Cortex of kidney (tissue), 1 donor: ENCODE measurements at places on chromosomes 4 and X.

- DNase-seq = no peak
Observed at GRCh38 chr4:145557720-145558119, 61.5 kb upstream of the MMAA start.

GRCh38 chrX:110418316-110419235, 59.9 kb downstream of the RTL9 start:
- no peak for DNase-seq

DNA sequence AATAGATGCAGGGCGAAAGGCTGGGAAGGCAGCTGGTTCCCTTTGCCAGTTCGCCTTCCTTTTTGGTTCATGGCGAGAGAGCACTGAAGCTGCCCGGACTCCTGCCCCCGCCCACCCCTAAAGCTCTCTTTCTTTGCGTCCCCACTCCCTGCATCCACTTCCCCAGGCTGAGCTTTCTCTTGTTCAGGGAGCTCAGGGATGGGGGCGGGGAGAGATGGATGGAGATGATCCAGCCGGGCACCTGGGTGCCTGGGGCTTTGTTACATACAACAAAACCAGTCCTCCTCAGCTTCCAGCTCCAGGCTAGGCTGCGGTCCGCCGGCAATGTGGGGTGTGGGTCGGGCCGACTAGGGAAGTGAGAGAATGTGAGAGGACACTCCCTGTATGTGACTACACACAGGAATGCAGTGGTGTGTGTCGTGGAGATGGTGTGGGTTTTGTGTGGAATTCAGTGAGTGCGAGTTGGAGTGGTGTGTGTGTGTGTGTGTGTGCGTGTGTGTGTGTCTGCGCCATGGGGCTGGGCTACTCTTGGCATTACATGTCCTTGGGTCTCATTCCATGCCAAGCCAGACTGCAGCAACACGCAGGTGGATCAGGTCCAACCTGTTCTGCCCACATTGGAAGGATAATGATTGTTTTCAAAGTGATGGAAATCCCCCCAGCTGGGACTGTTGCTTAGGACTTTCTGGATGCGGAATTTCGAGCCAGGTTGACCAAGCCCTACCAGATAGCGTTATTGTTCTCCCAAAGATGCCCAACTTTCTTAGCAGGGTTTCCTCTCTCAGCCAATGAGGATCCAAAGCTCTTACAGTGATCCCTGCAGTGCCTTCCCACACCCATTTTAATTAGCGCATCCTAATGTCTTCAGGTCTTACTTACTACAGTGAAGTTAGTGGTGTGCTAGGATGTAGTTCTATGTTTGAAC, 149.4 kb upstream of the CHRDL1 start:
- DNase-seq = no peak

DNA sequence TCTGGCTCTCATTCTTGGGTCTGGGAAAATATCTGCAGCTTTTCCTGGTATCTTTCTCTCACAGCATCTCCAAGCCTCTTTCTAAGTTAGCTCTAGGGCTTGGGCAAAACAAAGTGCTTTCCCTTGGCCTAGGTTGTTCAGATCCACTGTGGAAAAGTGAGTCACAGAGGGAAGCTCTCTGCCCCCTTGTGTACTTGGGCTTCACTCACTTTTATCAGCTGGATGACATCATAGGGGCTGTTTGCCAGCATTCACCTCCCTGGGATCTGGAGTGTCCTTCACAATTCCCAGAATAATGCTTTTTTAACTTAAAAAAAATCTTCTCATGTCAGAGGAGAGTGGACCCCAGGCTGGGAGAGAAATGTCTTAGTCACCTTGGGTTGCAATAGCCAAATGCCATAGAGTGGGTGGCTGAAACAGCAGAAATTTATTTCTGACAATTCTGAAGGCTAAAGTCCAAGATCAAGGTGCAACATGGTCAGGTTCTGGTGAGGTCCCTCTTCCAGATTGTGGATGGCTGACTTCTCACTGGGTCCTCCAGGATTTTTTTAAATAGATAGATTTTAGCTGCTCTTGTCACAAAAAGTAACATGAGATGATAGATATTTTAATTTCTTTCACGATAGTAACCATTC, 247.8 kb downstream of the SH2D1A start:
- DNase-seq = no peak

- no peak for DNase-seq
Observed at GRCh38 chr4:94570558-94570957, 118.8 kb downstream of the PDLIM5 start.

DNA sequence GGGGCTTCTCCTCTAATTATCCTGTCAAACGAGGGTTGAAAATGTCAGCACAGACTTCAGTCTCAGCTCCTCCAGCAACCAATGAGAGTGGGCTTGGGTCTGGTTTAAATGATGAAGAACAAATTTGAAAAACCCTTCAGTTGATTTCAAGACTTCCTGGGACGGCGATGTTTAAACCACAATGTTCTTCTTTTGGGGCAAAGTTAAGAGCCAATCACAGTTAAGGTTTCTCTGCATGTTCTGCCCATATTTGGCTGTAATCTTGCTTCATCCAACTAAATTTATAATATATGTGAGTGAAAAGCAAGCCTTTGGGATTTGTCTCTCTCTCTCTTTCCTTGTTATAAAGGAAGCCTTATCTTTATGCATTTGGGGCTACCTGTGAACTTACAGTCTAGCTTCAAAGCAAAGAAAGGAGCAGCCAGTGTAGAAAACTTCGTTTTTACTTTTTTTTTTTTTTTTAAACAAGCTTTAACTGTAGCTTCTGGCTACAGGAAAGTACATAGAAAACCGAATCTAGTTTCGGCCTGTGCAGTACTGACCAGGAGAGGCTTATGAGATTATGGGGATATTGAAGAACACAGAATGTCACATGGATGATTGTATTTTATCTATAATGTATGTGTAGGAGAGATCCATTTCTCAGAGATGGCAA, 46.8 kb upstream of the FAM9C start:
- DNase-seq = no peak

GRCh38 chr4:23015821-23016220, 323.1 kb downstream of the GBA3 start:
- DNase-seq = no peak

GRCh38 chr4:5266991-5267390, 215.7 kb downstream of the STK32B start:
- no peak for DNase-seq

DNA sequence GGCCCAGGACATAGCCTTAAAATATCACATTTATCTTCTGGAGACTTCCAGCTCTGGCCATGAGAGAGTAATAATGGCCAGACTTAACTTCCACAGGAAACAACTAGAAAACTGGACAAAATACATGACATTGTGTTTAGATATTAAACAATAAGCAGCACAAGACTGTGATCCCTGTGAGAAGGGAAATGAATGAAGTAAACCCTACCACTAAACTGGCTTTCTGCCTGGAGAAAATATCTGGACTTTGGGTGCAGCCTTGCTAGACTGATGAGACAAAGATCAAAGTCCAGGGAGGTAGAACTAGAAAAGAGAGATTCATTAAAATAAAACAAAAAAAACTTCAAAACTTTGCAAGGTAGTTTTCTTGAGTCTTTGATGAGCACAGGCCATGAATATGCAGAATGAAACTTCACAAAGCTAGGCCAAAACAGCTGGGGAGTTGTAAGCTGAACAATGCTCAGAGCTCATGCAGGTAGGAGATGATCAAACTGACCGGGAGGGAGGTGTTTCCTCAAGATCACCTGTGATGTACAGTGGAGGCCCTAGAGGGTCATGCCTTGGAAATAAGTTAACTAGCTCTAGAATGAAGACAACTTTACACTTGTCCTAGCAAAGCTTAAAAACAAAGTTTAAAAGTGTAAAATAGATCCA, 147.0 kb upstream of the SH3RF1 start:
- no peak for DNase-seq

DNA sequence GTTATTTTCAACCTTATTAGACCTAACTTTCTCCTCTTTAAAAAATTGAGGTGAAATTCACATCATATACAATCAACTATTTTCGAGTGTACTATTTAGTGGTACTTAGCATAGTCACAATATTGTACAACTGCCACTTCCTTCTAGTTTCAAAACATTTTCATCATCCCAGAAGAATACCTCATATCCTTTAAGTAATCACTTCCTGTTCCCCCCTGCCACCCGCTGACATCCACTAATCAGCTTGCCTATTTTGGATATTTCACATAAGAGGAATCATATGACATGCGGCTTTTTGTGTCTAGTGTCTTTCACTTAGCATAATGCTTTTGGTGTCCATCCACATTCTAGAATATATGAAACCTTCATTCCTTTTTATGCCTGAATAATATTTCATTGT, 10.0 kb upstream of the PPA2 start:
- DNase-seq = no peak

GRCh38 chrX:13082206-13083065, 38.0 kb upstream of the FAM9C start:
- no peak for DNase-seq

- no peak for DNase-seq
Observed at GRCh38 chrX:34656842-34657725, at the start of gene TMEM47. Gene TMEM47, minus strand, starts transcription at chrX:34657285. Its CDS starts 256 bp downstream, at chrX:34657029.
